ENCODE measurements at places on chromosomes 6 and 20. TPM values are rescaled to one million over a fixed set of nuclear protein-coding genes. Genes with fewer than 3 reads are reported as not detected.

The CD24 gene
- total RNA-seq, result 3.3 TPM

The SYCP2L gene
- total RNA-seq, result not detected

DNA sequence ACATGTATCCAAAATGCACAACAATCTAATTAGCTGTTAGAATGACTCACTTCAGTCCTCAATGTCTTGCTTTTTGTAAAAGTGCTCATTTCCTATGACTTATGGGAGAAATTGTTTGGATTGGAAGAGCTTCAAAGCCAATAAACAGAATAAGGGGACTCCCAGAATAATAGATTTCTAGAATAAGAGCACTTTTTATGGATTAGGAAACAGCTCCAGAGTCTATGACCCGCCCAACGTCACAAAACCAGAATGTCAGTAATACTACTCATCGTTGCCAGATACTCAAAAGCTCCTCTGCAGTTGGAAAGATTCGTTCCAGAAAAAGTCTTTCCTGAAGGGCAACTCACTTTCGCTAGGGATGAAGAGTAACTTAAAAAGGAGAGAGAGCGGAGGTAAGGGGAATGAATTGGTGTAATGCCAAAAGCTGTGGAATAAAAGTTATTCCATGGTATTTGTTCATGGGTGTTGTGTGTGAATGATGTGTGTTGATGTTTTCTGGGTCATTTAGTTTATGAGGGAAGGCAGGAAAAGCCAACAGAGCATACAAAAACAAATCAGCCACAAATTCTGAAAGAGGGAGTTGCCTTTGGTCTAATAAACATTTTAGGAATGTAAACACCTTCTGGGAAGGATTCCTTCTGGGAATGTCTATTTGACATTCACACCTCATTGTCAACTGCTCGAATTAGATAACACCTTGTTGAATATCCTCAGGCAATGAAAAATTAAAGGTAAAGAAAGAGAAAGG is 64.6 kb downstream of the SYNE1 start:
- no peak for DNase-seq

DNA sequence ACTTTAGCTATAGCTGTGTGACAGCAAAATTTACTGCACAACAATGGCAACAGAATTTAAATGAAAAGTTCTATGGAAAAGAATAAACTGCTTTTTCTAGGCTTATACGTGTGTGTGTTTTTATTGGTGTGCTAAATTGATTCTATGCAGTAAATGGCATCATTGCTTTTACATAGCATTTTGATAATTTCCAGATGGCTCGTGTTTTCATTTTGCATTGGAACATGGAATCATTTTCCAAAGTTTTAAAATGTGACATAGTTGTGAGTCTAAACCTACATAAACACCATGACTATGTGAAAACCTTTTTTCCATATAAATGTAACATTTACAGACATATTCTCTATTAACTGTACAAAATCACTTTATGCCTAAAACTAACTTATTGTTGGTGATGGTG is 127.8 kb downstream of the SIM1 start:
- no peak for DNase-seq

- DNase-seq, result no peak
These were observed 87.9 kb upstream of the BMP5 start for GRCh38 chr6:55963301-55963700.

GRCh38 chr6:105522626-105523322 is 119.9 kb upstream of the PREP start:
- no peak for DNase-seq

GRCh38 chr20:39885975-39886649 is 802.9 kb downstream of the MAFB start:
- no peak for DNase-seq

GRCh38 chr20:23879811-23880374 is 345 bp upstream of the CST5 start:
- no peak for DNase-seq
